ENCODE measurements at places on chromosomes 6 and 20.

- no peak for DNase-seq
These were observed 113.2 kb upstream of the PTPRT start for GRCh38 chr20:43302936-43303335.

DNA sequence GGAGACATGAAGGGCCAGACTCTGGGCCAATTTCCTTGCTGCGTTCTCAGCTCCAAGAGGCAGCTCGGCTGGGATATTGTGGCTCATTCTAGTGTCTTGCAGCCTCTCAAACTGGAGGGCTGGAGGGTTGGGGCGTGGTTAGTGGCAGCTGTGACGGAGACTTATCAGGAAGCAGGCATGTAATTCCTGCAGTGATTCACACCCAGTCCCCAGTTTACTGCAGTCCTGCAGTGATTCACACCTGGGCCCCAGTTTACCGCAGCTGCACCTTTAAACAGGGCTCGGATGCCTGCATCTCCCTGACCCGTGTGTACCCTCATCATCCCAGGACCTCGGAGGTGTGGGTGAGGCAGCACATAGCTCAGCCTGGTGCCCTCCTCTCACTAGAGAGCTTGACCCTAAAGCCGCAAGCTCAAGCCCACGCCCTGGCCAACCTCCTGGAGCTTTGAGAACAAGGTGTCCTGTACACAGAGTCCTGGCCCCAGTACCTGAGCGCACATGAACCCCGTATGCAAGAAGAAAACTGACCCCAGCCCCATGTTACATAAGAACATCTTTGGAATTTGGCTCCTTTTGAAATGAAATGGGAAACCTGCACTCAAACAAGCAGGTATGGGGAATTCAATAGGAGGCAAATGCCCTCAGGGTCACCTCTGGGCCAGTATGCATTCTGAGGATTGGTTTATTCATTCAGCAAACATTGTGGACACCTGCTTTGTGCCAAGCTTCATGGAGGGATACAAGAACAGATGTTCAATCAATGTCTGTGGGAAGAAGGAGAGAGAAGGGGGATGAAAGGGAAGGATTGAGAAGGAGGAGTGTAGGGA lies 55.3 kb upstream of the FAM83D start:
- DNase-seq = peak; percentile 93

- DNase-seq = no peak
These were observed 35.9 kb downstream of the COL12A1 start for GRCh38 chr6:75169689-75170586.

DNA sequence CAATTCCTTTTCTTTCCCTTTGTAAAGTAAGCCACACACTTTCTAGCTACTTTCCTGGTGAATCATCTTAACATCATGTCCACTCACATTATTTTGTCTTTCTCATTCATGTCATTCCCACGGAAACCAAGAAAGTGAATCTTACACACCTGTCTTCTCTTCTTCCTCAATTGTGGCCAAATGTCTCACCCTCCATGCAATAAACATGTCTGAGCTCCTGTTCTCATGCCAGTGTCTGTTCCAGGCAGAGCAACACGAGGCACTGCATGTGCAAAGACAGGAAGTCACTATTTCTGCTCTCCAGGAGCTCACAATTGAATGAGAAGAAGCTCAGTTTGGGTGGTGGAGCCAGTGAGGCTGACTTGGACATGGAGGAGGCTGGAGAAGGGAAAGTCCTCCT lies 29.0 kb upstream of the TMEM244 start:
- peak; percentile 91 for DNase-seq

DNA sequence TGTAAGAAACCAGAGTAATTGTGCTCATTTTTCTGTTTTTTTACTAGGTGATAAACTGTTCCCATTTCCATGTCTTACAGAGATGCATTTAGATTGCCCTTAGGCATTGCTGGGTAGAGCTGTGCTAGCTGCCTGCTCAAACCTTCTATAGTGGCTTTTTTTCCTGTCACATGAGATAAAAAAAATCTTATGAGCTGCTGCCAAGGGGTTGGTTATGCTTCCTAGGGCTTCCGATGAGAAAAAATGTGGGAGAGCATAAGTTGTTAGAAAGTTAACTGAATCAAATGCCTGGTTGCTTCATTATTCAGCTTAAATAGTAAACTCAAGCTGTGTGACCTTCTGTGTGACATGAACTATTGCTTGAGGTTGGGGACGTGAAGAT lies 50.0 kb upstream of the NOX3 start:
- DNase-seq = no peak

GRCh38 chr20:37365760-37366638 lies 20.1 kb downstream of the SRC start:
- no peak for DNase-seq

- DNase-seq = no peak
These were observed 113.6 kb upstream of the SLC22A16 start for GRCh38 chr6:110589865-110590513.

Data from kidney tubule cell (primary cell).